ENCODE measurements at places on chromosomes 6 and 20.

- DNase-seq: no peak
Observed at GRCh38 chr20:9148291-9148690, 79.4 kb downstream of the PLCB4 start.

DNA sequence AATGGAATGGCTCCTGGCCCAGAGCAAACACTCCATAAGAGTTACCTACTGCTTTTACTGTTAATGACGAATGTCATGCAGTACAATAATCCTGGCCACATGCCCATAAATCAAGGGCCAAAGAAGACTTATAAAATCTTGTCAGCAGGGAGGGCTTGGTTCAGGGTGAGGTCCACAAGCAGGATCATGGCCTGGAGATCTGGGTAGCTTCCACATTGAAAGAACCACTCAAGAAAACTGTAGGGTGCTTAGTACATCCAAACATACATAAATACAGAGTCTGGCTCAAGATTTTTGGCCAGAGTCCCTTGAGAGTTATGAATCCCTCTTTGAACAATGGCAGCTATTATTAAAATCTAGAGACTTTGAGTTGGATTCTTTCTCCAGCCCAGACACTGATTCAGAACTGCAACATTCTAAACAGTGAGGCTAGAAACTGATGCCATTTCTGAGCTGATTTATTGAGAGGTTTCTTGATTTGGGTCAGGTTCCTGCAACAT lies 188.7 kb downstream of the CDC5L start:
- no peak for DNase-seq

- no peak for DNase-seq
Observed at GRCh38 chr20:33859751-33860150, 48.6 kb downstream of the CHMP4B start.

DNA sequence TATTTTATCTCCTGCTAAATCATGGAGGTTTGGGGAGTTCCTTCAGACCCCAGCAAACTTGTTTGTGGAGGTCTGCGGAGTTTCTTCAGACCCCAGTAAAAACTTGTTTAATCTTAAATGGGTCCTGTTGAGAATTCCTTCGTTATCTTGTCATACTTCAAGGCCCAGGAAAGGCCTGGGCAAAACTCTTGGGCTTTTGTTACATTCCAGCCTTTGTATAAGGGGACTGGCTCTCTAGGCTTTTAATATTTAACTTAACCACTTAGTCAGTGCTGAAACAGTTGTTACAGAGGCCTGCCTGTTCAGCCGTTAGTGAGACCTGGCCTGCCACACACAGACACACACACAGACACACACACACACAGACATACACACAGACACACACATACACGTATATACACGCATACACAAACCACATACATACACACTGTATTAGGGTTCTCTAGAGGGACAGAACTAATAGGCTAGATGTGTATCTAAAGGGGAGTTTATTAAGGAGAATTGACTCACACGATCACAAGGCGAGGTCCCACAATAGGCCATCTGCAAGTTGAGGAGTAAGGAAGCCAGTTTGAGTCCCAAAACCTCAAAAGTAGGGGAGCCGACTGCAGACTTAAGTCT lies 21.3 kb upstream of the CST3 start:
- no peak for DNase-seq

- no peak for DNase-seq
Observed at GRCh38 chr6:26215585-26216358, 128.5 kb downstream of the HFE start.

DNA sequence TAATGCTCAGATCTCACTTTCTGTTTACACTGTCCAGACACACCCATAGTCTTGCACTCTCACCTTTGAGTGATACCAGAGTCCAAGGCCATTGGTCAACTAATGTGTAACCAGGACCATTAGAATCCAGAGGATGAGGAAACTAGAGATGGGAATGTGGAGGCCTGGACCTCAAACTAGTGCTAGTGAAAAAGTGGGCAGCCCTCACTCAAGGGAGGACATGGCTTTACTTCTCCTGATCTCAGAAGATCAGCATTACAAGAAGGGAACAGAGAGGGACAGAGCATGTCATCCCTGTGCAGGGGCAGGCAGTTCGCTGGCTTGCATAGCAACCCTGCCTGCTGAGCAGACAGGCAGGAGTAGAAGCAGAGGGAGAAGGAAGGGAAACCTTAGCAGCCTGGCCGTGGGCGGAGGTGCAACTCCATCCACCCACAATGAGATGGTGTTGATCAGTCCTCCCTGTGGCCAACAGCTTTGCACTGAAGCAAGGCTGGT lies 22.6 kb upstream of the XRN2 start:
- no peak for DNase-seq

GRCh38 chr6:7201444-7201731 lies 93.6 kb downstream of the RREB1 start:
- no peak for DNase-seq

- no peak for DNase-seq
Observed at GRCh38 chr6:119627908-119628669, 278.5 kb upstream of the MAN1A1 start.

- DNase-seq: no peak
Observed at GRCh38 chr6:42199106-42199981, 4.6 kb upstream of the GUCA1B start.

DNA sequence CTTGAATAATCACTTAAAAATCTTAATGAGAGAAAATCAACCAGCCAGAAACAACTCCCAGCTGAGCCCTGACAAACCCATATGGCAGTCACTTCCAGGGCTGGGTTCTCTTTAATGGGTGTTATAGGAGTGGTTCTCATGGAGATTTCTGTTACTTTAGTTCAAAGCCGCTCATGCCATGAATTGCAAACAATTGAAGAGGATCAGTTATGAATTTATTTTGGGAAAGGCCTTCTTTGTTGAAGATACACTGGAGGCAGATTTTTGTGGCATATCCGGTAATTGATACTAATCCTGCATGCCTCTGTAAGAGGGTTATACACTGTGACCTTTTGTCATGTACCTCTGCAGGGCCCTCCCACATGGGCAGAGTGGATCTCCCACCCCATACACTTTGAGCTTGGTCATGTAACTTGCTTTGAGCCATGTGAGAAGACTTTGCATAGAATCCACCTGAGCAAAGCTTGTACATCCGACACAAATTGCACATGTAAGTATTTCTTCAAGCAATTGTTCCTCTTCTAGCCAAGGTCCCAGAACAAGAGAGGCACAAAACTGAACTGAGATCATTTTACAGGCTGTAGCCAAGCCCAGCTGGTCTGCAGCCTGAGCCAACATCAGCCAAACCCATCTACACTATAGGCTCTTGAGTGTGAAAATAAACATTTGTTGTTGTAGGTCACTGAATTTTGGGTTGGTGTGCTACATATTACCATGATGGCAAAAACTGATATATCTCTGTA lies 492.3 kb downstream of the PREX1 start:
- no peak for DNase-seq

DNA sequence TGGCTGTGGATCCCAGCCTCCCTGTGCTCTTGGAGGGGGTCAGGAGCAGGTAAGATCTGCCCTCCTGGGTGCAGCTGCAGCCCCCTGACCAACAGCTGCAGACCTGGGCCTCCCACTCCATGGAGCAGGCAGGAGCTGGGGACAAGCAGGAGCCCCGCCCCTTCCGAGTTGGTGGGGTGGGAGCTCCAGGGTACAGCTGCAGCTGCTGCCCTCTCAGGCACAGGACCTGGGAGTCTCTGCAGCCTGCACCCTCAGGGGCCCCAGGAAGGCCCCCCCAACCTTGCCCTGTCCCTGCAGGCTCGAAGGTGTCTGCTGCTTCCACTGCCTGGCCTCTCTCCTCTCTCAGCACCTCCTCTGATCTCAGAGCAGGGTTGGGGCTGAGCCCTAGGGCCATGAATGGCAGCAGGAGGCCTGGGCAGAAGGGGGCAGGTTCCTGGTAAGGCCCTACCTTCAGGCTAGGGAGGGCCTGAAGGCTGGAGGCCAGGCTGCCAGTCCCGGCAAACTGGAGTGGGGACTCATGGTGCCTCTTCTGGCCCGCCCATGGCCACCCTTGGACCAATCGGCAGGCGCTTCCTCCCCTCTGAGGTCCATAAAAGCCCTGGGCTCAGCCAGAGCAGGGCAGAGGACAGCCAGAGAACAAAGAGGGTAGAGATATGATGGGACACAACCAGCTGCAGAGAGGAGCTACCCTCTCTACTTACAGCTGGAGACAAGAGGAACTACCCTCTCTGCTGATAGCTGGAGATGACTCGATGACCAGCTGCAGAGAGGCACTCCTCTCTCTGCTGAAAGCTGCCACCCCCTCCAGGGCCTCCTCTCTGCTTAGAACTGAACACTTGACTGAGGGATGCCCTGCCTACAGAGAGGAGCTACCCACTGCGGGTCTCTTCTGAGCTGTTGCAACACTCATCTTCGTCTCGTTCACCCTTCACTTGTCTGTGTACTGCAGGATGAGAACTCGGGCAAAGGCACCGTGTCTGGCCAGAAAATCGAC lies 7.8 kb upstream of the PACSIN1 start:
- DNase-seq: no peak

DNA sequence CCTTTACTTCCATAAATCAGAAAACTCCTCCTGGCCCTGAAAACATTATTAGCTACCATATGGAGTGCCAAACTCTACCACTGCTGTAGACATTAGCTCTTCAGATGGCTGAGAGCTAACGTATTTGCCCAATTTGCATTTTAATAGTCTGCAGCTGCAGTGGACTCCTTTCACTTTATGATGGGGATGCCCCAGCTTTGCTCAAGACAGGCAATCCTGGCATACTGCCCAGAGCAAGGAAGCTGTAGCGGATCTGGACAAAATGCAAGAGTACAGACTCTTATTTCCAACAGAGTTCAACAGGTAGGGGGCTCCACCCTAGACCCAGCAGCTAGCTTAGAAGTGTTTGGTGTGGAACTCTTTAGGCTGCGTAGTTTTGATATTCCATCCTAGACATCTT lies 246.7 kb downstream of the FOXC1 start:
- no peak for DNase-seq

- DNase-seq: no peak
Observed at GRCh38 chr6:18110162-18110561, 12.3 kb downstream of the NHLRC1 start.

DNA sequence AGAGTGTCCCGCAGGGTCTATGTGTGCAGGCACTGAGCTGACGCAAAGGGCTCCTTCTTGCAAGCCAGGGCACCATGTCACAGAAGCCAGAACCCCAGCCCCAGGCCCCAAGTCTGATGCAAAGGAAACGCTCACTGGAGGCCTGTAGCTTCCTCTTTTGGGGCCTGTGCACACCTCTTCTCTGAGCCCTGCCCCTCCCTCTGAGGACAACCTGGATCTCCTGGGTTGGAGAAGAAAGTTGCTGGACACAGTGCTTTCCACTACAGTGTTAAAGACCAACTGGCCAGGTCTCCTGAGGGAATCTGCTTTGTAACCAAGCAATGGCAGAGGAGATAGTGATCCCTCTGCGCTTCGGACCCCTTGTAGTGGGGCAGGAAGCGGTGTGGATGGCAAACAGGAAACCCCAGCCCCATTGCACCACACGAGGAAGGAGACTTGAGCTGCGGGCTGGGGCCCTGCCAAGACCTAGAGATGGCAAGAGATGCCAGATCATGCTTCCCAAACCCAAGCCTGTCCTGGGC lies 90.0 kb downstream of the PRND start:
- DNase-seq: no peak

GRCh38 chr6:47310131-47310480 lies 401 bp upstream of the TNFRSF21 start:
- DNase-seq: no peak

Measured in neural crest cell (in vitro differentiated cells).